ENCODE measurements at places on chromosomes 3 and 15. TPM values are rescaled to one million over a fixed set of nuclear protein-coding genes. Genes with fewer than 3 reads are reported as not detected.
A peak's percentile ranks its signal among the peaks of the same experiment; 100 is the strongest.

The SUSD5 gene
- 2.9 TPM for total RNA-seq

DNA sequence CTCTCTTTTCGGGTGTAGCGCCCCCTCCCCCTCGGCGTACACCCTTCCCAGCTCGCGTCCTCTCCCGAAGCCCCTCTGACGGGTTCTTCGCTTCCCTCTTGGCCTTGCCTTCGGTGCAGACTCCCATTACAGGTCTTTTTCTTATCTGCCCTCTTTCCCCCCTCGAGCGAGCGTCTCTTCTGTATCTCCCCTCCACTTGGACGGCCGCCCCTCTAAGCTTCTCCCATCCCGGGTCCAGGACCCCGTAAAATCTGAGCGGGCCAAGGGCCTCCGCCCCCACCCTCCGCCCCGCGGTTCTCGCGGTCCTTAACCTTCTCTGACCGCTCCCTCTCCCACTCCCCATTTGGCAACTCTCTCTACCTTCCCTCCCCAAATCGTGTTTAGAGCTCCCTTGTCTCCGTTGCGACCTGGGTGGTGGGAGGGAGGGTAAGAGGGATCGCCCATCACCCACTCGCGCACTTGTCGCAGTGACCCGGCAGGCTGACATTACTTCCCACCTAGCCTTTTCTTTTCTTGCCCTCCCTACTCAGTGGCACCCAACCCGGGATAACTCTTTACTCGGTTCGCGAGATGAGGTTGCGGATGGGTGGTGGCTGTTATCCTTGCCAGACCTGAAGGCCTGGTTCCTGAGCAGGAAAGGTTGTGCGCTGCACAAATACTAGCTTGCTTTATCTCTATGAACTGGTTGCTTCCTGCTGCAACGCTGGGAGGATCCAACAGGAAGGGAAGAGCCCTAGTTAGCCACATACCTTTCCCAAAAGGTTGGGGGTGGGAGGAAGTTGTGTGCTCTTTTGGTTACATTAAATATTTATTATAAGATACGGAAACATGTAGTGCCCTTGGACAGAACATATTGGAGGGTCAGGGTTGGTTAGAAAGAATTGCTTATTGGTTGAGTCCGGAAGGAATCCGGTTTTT, 922 bp downstream of the RAB11A start:
- DNase-seq = peak; percentile 40

DNA sequence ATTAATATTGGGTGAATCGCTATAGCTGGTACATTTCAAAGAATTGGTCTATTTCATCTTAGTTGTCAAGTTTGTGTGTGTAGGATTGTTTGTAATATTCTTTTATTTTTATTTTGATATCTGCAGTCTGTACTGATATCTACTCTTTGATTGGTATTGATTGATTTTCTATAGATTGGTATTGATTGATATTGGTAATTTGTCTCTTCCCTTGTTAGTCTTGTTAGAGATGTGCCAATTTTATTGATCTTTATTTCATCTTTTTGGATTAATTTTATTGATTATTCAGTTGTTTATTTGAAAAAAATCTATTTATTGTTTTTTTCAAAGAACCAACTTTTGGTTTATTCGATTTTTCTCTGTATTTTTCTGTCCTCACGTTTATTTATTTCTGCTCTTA, 61.4 kb downstream of the TM2D3 start:
- DNase-seq = no peak

DNA sequence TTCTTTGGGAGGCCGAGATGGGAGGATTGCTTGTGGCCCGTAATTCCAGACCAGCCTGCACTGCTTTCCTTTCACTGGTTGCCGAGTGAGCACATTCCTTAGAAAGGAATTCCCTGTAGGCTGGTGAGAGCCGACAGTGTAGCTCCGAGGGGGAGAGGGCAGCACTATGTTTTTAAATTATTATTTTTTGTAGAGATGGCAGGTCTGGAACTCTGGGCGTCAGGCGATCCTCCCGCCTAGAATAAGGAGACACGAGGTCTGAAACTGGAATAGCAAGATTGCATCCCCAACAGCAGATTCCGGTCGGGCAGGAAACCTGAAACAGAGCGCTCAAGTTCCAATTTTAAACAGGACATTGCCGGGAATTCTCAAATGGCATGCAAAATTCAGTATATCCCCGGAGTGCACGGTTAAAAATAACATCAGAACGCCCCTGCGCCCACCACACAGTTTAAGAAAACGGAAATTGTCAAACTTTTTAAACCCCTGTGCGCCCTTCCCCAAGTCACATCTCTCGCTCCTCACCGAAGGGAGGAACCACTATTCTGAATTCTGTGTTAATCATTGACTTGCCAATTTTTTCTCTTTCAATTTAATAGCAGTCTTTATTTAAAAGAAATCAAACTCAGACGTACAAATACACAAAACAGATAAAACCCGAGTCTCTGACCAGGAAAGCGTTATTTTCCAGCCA, 643 bp upstream of the RNU5B-1 start:
- peak; percentile 62 for DNase-seq

The GRK7 gene
- not detected for total RNA-seq

DNA sequence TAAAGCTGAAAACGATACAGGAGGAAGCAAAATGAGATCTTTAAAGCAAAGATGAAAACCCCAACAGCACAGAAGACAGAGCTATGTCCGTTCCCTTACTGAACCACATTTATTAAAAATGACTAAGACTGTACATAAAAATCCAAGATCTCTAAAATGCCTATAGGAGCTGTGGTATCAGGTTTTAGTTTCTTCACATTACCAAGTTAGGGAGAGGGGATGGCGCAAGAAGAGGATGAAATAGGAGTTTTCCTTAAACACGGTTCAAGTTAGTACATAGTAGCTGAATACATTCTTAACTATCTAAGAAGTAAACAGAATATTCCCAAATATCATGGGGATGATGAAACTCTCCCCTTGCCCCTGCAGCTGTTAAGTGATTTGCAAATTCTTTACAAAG, 6.3 kb downstream of the EOMES start:
- DNase-seq = no peak

- DNase-seq = no peak
Measured at GRCh38 chr3:43970920-43971319, 270.8 kb upstream of the TOPAZ1 start.

DNA sequence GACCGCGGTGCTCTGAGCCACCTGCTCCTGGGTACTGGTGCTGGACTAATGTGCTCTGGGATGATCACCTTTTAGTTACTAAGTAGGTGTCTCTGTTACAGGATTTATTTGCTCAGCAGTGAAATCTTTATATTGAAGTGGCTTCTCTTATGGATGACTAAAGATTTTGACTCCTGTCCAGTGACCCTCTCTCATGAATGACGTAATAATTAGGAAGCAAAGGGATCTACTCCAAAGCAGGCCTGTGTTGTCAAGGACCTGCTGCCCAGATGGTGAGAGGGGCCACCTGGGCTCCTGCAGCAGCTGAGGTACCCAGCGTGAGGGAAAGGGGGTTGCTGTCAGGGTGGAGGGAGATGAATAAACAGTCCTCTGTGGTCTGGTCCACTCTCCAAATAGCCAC, 263.6 kb downstream of the GABRG3 start:
- DNase-seq = no peak

DNA sequence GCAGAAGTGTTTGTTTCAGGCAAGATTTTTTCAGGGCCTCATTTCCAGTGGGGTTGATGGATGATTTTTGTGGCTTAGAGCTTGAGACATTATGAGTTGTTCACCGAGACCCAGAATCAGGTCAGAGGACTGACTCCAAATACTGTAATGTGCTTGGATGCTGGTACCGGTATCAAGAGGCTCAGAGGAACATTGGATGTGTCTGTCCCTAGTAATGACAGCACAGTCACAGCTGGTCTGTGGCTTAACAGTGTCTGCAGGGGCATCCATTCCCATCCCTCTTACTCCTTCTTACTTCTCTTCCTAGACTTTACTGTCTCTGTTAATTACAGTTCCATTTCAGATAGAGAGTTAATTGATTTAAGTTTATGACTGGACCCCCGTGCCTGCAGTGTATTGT, 107.8 kb downstream of the PTPRG start:
- DNase-seq = no peak

- no peak for DNase-seq
Measured at GRCh38 chr15:62121273-62122015, 43.6 kb downstream of the C2CD4B start.

DNA sequence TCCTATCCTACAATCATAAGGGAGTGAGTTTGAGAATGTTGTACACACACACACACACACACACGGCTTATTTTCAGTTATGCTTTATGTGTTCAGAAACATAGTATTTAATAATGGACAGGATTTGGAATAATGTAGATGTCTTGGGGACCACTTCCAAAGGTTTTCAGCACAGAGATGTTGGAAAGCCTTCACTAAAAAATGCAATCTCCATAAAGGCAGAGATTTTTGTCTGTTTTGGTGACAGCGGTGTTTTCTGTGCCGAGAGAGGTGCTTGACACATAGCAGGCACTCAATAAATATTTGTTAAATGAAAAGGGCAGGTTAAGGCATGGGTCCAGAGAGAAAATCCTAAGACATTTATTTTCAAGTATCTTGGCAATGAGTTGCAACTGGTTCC, 428.2 kb upstream of the RGMA start:
- DNase-seq = no peak

The APBA2 gene
- total RNA-seq = 1.8 TPM

DNA sequence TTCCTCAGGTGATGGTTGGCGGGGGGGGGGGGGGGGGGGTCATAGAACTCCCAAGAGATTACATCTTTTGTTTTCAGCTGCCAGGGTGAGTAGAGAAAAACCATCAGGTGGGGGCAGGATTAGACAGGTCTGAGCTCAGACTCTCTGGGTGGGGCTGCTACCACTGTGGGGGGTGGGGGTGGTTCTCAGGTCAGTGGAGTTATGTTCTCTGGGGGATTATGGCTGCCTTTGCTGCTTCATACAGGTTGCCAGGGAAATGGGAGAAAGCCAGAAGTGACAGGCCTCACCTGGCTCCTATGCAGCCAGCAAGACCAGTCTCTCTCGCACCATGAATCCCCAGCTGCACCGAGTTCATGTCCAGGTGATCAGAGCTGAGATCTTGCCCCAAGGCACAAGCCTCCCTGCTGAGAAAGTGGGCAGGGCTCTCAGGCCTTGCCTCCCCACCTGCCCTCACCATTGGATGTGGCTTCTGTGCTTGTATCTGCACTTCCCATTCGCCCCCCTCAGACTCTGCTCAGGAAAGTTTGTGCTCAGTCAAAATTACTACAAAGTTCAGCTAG, 828.1 kb downstream of the MCTP2 start:
- no peak for DNase-seq

The IL17RC gene
- 47.9 TPM for total RNA-seq

DNA sequence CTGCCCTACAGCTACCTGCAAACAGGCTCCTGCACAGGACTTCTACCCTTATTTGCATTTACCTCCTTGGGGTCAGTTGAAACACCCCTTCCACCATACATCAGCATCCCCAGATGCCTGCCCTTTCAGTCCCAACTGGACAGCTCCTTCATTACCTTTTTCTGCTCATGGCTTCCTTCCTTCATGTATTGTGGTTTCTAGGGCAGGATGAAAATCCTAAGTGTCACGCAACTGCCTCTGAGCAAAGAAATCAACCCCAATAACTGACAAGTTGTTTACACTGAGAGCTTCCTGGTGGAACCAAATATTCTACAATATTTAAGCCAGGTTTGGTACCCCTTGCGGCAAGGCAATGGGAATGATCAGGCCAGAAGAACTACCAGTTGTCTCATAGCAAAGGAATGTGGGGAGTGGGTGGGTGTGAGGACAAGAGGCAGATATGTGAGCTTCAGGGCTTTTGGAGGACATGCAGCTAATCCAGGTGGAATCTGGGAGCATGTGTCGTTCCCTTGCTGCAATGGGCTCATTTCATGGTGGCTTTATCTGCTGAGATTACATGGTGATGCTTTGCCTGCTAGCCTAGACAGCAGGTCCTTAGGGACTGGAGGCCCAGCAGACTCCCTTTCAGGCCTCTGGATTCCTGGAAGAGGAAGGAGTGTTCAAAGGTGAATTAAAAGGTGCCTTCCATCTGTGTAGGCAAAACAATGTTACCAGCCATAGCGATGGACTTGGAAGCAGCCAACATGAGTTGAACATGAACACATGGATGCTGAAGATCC, 34.9 kb downstream of the PPCDC start:
- DNase-seq = no peak

DNA sequence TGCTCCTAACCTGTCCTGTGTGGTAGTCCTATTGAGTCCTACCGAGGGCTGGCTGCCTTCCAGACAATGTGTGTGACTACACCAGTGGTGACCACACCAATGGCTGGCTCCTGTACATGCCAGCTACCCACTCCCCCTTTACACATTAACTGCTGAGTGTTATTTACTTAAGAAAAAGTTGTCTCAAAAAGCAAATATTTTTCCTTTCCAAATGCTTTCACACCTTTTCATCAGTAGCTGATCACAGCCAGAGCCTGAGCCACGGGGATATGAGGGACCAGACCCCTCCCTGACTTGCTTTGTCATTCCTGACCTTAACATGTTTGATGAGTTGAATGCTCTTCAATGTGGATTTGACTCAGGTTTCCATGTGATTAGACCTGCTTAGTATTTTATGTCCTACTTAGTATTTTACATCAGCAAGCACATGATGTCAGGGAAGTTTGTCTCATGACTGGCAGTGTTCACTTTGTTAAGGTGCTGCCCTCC, 29.6 kb upstream of the GREM1 start:
- no peak for DNase-seq

All from fibroblast of the aortic adventitia (primary cell).